ENCODE measurements at places on chromosomes 13 and 19.
A peak's percentile ranks its signal among the peaks of the same experiment; 100 is the strongest.

GRCh38 chr13:33721724-33722123, 96.2 kb upstream of the RFC3 start:
- peak; percentile 68 for DNase-seq

GRCh38 chr19:47680858-47681332, 32.3 kb upstream of the EHD2 start:
- DNase-seq: no peak

GRCh38 chr13:111936267-111936925, 130.6 kb upstream of the SOX1 start:
- no peak for DNase-seq

DNA sequence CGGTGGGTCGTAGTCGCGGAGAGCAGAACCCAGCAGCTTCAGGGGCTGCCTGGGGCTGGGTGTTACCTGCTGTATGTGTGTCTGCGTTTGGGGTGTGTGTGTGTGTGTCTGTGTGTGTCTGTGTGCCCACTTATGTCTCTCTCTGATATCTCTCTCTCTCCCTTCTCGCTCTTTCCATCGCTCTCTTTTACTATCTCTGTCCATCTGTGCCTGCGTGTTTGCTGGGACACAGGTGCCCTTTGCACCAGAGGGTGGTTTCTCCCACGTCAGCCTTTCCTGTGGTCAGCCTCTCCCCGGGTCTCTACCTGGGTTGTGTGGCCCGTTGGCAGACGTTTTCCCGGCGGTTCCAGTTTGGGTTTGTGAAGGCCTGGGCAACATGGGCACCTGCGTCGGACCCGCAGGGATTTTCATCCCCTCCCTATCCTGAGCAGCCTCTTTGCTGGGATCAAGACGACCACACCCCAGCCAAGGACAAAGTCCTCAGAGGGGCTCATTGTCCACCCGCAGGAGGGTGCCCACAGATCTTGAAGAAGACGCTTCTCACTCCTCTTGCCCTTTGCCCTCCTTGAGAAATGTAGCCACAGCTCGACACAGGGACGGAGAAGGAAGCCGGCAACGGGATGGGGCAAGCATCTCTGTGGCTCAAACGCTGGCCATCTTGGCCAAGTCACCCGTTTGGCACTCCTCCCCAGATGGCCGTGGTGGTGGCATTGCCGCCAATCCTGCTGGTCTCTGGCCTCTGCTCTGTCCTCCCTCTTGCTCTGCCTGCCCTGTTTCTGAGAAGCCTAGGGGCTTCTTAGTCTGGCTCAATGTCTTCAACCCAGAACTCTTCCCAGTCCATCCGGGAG, 43.3 kb downstream of the ZNF146 start:
- DNase-seq: no peak

GRCh38 chr19:48795055-48795684, 15.7 kb downstream of the BCAT2 start:
- DNase-seq: peak; percentile 97
